ENCODE measurements at places on chromosomes 3 and 15.

DNA sequence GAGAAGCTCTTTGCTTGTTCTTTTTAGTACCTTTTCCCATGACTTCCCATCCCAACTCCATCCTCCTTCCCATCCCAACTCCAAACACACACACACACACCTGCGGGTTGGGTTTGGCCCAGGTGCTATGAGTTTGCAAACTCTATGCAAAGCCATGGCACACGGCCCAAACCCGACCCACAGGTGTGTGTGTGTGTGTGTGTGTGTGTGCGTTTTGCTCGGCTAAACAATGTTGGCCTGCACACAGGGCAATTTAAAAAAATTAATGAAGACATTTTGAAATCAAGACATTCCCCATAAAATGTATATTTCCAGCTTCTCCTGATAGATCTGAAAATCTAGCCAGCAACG, 103.7 kb upstream of the TLE3 start:
- DNase-seq, result no peak

DNA sequence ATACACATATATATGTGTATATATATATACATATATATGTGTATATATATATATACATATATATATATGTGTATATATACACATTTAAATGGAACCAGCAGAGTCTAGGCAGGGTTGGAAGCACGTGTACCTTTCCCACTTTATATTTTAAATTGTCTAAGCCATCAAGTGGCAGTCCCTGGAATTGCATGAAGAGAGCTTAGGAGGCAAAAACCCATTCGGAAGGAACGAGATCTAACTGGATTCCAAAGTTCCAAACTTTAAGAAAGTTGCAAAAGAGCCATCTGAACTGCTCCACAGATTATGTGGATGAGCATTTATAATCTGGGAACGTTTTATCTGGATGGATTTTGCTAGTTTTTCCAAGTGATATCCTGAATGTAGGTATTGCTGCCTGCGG, 186.5 kb downstream of the FOXP1 start:
- peak; percentile 4 for DNase-seq

DNA sequence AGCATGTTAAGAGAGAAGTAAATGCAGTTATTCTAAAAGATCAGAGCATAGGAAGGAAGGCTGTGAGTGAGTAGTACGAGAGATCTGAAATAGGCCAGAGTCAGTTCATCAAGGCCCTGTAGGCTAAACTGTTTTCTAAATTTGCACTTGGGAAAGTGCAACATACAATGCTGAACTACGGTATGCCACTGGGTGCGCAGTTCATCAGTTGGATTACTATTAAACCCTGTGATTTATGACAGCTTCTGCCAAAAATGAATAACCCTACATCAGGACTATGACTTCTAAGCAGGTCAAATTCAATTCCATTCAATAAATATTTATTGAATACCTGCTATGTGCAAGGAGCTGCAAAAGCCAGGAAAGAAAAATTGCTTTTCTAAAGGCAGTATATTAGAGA, 10.8 kb downstream of the CBLB start:
- DNase-seq, result no peak

GRCh38 chr3:186967686-186968085, 37.4 kb downstream of the ST6GAL1 start:
- no peak for DNase-seq

DNA sequence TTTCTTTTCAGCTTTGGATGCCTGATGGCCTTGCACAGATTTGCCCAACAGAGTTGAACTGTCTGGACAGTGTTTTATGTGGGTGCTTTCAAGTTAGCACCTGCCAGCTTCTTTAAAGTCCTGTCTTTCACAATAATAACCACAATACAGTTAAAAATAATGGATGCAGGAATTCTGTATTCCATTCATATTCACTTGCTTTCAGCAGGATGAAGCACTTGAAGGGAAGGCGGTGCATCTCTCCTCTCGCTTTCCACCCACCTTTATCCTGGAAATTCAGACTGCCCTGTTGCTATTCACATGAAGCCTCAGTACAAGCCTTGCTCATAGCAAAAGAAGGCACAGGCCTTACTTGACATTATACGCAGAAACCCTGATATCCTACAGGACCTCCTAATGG, 26.5 kb upstream of the GYG1 start:
- DNase-seq, result no peak

DNA sequence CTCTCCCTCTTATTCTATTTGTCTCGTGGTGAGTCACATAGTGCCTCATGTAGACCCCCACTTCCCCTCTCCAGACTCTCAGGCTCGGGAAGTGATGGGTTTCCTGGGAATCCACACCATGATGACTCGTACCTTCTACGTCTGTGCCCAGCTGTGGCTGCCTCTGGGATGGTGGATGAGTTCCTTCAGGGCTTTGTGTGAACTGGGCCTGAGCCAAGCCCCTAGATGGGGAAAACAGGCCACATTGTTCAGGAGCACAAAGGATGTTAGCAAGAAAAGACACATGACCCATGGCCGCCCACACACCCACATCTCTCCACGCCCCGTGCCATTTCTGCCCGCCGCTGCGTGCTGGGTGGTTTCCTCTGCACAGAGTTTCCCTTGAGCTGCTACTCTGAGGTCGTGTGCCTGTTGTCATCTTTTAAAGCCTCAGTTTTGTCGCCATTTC, 10.5 kb downstream of the ISG20 start:
- peak; percentile 100 for DNase-seq

DNA sequence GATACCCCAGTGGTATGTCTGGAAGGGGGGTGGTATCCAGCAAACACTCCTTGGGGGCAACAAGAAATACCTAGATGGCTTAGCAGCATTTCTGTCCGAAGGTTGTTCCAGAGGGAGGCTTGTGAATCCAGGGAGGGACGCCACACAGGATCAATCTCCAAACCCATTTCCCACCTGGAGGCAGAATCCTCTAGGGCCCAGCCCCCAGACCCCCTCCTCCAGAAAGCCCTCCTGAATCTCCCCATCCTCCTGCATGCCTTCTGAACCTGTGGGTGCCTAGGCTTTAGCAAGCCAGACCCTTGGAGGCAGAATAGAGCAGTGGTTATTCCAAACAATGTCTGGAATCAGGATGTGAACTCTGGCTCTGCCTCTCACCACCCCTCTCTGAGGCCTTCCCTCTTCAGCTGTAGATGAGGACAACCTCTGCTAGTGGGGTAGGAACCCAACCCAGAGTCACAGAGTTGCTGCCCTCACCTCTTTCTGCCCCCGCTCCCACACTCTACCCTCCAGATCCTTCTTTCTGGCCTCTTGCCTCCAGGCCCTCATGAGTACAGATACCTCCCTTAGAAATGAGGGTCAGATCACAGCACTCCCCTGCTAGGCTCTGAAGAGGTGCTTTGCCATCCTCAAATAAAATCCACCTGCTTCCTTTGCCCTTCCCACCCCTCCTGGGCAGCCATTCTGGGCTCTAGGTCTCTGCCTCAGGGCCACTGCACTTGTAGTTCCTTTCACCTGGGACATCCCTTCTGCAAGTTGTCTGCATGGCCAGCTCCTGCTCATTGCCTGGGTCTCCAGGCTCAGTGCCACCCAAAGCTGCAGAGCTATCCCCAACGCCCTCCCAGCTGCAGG, 8.1 kb downstream of the CISH start:
- DNase-seq, result no peak

GRCh38 chr15:22979238-22980188, 655 bp downstream of the CYFIP1 start:
- peak; percentile 31 for DNase-seq

- DNase-seq, result no peak
Observed at GRCh38 chr15:40762919-40763800, 708 bp upstream of the GCHFR start.

DNA sequence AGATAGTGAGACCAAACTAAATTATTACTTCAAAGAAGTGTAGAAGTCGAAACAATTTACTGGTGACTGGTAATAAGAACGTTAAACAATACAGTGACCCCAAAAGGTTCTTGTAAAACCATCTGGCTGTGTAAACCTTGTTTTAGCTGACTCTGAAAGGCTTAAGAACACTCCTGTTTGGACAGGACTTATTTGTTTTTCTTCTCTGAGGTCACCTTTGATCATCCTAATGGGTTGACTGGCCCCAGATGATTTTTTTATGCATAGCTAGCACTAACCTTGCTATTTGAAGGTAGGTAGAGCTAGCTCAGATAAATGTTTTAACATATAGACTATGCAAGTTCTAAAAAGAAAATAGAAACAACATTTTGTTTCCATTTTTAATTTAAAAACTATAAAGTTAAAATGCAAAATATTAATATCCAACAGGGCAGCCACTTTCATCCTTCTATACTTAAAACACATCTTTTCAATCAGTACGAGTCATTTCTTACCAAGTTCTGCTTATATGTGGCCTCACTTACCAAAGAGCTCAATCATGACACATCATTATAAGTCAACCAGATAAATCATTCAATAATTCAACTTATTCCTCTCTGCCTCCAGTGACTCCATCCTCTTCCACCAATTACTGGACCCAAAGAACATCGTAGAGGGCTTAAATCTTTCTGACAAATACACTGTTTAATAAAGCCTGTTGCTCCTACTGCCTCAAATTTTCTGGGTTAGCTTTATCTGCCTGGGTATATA, 158.8 kb downstream of the SSR3 start:
- DNase-seq, result no peak

DNA sequence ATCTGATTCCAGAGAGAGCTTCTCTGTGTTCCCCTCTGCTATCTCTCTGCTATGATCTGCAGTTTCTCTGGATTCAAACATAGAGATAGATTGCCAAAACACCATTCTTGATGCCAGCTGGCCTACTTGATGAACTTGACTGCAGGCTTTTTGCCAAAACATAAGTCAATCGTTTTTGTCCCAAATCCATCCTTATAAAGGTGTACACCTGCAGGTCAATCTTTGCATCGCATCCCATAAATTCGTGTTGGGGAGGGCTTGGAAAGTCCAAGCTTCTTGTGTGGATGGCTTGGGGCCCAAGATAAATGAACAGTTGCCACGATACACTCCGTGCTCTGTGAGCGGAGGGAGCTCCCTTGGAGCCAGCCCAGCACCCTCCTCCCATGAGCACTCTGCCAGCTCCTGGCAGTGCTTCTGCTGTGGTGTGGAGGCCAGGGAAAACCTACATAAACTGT, 2.7 kb downstream of the CERS3 start:
- no peak for DNase-seq

GRCh38 chr3:138180375-138181029, 5.8 kb upstream of the DBR1 start:
- DNase-seq, result no peak

DNA sequence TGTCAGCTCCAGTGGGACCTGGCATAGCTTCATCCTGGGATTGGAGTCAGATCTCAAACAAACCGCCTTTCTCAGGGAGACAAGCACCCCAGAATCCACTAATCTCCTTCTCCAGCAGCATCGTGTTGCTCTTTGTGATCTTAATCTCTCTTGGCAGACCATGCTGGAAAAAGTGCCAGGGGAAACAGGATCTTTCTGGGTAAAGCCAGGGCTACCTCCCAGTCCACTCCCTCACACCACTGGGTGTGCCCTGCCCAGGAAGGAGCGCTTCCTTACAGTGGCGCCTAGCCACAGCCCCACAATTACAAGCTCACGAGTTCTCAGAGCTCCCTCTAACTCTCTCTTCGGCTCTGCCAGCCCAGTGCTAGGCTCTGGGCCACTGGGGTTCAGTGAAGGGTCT, 32.2 kb downstream of the RPLP1 start:
- no peak for DNase-seq

DNA sequence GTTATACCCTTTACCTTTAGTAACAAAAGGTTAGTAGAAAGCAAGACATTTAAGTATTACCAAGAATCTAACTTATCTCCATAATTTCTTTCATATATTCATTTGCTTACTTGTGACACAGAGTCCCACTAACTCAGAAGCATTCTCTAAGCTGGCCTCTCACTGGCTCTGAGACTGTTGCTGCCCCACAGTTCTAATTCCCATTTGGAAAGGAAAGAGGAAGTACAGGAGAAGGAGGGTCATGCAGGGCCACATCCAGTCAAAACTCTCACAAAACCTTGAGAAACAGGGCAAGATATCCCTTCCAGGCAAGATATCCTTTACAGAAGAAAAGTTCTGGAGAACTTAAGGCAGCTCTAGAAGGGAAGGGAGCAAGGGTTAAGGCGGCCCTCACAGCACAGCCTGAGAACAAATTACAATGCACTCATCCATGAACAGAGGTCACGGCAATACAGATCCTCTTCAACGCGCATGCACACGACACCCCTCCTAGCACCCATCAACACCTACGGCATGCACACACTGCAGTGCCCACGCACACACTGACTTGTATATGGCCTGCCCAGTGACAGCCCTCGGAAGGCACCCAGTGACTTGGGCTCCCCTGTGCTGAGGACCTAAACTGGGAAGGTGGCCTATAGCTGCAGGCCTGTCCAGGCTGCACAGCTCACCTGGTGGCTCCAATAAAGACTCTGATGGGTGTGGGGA, 13.0 kb upstream of the MYO5C start:
- no peak for DNase-seq

DNA sequence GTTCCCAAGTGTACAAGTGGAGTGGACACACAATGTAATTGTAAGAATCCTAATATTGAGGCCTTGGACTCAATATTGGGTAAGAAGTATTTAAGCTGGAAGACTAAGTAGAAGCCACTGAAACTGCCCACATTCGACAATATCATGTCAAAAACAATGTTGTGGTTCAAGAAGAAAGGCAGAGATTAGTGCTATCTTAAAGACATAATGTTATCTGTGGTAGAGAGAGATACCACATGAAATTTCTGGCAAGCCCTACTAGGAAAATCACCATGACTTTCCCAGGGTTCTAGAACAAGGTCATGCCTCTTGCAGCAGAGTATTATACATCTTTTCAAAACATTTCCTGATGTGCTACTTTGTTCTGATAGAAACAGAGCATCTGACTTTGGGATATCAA, 192.6 kb downstream of the RAP2B start:
- no peak for DNase-seq

DNA sequence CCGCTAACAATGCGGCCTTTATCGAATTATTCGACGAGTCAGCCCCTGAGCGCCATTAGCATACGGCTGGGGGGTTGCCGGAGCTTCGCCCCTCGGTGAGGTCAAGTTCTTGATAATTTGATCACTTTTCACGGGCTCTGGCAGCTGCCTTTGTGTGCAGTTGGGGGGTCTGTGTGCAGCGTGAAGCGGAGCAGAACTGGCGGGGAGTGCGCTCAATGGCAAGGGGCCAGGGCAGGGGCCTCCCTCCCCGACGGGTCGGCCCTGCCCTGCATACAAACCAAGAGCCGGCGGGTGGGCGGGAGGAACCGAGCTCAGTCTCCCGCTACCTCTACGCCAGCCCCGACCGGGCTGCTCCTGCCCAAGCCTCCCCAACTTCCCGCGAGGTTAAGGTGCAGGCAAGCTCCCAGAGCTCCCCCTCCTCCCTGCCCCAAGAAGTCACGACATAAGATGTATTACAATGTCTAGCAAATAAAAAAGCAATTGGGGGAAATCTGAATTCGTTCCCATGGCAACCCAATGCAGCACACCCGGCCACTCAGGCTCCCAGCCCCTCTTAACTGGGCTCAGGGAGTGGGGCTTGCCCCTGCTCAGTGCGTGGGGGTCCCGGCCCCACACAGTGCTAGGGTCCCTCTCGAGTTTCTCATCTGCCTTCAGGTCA, 34.1 kb upstream of the POLG start:
- no peak for DNase-seq

GRCh38 chr3:149590691-149591441, 67.0 kb downstream of the WWTR1 start:
- DNase-seq, result no peak
